ENCODE measurements at places on chromosomes 1 and 21. TPM values are rescaled to one million over a fixed set of nuclear protein-coding genes. Genes with fewer than 3 reads are reported as not detected.

The PGBD5 gene
- total RNA-seq, result 2.4 TPM

The PRRX1 gene
- total RNA-seq, result not detected

The PLPPR5 gene
- total RNA-seq, result not detected

The ADAM30 gene
- not detected for total RNA-seq

The RXFP4 gene
- total RNA-seq, result not detected

The HSPA6 gene
- total RNA-seq, result 0.60 TPM

The ANXA9 gene
- 42.5 TPM for total RNA-seq

The AKNAD1 gene
- not detected for total RNA-seq

The CD5L gene
- total RNA-seq, result not detected

The MX2 gene
- 0.63 TPM for total RNA-seq

The PRPF38B gene
- total RNA-seq, result 37.7 TPM

The HLCS gene
- total RNA-seq, result 26.2 TPM

The GPX7 gene
- total RNA-seq, result 21.7 TPM

The ACTL8 gene
- total RNA-seq, result 88.9 TPM

The MED8 gene
- total RNA-seq, result 33.3 TPM

The ZNF648 gene
- total RNA-seq, result not detected

The ARTN gene
- not detected for total RNA-seq

The PYCR2 gene
- total RNA-seq, result 73.7 TPM

The RNU1-1 gene
- total RNA-seq, result 1,622 TPM

The CCDC185 gene
- not detected for total RNA-seq

The TMOD4 gene
- 1.3 TPM for total RNA-seq

The SH3BGR gene
- 0.82 TPM for total RNA-seq

The KLHDC9 gene
- total RNA-seq, result 2.2 TPM

The RIIAD1 gene
- total RNA-seq, result 0.88 TPM

The C4BPA gene
- 12.7 TPM for total RNA-seq

The XCL2 gene
- total RNA-seq, result not detected
